Kidney tubule cell (primary cell): ENCODE measurements at places on chromosomes 1 and 21.

DNA sequence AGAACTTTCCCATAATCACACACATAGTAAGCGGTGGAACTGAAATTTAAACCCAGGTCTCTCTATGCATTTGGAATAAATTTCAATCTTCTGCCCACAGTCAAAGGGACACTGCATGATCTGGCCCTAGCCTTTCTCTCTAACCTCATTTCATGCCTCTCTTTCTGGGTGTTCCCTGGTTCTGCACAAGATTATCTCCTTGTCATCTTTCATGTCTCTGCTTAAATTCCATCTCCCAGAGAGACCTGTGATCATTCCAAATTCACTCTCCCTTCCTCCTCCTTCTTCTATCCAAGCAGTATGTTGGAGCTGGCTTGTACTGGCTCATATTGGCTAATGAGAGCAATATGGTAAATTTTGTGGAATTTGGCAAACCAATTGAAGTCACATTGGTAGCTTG lies 22.2 kb downstream of the ETV3L start:
- DNase-seq, result no peak

- no peak for DNase-seq
Measured at GRCh38 chr1:229889031-229889517, 178.0 kb upstream of the GALNT2 start.

DNA sequence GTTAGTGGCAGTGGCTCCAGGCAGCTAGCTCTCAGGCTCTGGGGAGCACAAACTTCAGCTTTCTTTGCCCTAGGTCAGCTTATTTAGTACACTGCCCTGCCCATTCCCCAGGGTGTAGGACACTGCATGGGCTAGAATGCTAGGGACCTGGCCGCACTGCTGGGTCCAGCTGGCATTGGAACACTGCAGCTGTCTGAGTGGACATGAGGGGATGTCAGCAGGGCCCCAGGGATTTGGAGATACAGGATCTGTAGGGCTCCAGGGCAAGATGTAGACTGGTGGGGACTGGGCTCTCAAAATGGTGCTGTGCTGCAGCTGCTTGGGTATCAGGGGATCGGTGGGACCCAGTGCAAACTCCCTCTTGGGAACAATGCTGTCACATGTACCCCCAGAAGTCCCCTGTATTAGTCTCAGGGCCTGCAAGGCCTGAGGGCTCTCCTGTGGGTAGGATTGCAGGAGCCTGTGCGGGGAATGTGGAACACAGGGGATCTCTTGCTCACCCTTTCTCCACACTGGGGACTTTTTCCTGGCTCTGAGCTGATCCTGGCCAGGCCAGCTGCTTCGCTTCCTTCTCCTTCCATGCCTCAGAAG lies 25.2 kb upstream of the TTC22 start:
- DNase-seq, result no peak

DNA sequence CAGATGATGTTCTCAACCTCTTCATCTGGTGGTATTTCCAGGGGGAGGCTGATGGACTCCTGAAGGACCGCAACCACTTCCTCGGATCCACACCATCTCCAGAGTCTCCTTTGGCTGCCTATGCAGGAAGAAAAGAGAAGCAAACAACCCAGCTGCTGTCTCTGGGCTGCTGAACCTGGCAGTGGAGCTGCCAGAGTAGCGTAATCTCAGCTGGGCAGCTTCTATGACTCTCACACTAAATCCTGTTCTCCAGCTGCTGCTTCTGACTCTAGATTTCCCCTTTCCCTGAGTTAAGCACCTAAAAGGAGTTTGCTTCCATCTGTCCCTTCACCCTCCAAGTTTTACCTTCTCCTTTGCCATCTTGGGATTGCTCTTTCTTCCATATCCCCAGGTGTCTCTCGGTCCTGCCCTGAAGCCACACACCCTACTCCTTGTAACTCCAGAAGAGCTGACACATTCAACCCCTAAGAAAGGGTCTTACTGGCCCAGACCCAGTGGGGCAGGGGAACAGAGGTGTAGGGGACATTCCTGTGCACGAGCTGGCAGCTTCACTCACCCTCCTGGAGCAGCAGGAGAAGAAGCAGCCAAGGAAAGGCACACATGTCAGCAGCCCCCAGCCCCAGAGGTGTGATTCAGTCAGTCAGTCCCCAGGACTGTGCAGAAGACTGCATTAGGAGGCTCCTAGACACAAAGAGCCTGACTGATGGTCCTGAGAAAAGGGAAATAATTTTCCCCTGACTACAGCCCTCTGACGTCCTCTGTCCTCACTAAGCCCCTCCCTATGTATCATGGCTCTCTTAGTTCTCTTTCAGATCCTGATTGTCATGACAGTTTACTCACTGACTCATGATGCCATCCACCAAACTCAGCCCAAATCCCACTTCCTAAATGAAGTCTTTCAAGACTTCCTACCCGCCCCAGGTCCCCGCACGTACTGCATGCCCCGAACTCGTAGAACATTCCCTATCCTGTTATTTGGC lies at the start of gene SLAMF9:
SLAMF9 (minus strand) TSS at position 702 of the 980 bp plus-strand sequence; CDS start at position 602, 100 bp downstream.
- no peak for DNase-seq

DNA sequence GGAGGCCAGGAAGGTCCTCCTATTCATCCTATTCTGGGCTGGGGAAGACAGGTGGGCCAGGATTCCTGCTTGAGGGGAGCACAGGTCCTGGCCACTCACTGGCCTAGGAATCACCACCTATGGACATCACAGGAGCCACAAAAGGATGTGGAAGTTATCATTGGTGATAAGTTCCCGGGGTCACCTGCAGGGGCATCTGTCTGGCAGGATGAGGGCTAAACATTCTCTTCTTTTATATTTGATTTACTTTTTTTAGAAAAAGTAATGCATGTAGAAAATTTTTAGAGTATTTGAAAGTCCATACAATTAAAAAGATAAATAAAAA lies 33.2 kb upstream of the KIAA0040 start:
- DNase-seq, result no peak

DNA sequence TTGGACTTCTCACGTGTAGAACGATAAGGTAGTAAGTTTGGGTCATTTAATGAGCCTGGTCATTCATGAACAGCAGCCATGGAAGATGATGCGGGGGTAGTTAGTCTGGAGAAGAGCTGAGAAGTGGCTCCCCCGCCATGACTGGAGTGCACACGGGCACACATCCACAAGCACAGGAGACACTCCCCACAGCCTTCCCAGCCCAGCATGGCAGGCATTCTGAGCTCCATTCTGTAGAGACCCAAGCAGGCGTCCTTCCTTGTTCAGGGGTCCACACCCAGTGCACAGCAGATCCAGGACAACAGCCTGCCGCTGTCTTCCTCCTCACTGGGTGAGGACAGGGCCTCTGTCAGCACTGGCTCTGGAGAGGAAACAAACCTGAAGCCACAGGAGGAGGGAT lies 57.0 kb downstream of the SCCPDH start:
- DNase-seq, result no peak

- no peak for DNase-seq
Measured at GRCh38 chr1:230303069-230303468, 123.1 kb downstream of the PGBD5 start.

DNA sequence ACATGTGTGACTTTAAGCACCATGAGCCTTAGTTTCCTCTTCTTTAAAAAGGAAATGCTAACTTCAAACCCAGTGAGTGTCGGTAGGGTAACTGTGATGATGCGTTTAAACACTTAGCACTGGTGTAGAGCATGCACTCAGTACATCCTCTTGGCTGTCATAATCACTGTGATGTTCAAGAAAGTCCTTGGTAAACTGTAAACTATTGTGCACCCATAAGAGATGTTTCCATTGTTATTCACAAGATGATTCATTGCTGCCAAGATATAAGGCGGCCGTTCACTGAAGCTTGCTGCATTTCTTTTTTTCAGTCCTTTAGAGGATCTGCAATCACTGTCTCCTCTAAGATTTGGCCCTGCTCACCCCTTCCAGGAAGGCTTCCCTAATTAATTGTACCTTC lies 61.8 kb upstream of the DAB1 start:
- DNase-seq, result peak; percentile 87

GRCh38 chr21:44511219-44511937 lies 28.6 kb downstream of the KRTAP10-1 start:
- no peak for DNase-seq

GRCh38 chr1:161970633-161971032 lies 53.0 kb downstream of the OLFML2B start:
- DNase-seq, result no peak

GRCh38 chr1:76303340-76303717 lies 228.8 kb downstream of the ST6GALNAC3 start:
- DNase-seq, result no peak

- no peak for DNase-seq
Measured at GRCh38 chr1:21621761-21622436, 47.3 kb downstream of the RAP1GAP start.

GRCh38 chr1:26593385-26593784 lies 63.8 kb downstream of the RPS6KA1 start:
- DNase-seq, result no peak

- DNase-seq, result peak; percentile 52
Measured at GRCh38 chr1:221723018-221723847, 18.7 kb downstream of the DUSP10 start.

DNA sequence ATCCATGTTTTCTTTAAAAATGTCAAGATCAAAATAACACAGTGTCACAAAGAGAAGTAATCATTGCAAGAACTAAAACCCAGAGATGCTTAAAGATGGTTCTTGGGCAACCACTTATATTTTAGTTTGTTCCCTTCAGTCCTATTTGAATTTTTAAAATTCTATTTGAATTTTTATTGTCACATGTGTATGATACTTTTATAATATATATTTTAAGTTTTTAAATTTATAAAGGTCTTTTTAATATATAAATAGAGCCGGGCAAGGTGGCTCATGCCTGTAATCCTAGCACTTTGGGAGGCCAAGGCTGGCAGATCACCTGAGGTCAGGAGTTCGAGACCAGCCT lies 22.3 kb upstream of the DISC1 start:
- no peak for DNase-seq

DNA sequence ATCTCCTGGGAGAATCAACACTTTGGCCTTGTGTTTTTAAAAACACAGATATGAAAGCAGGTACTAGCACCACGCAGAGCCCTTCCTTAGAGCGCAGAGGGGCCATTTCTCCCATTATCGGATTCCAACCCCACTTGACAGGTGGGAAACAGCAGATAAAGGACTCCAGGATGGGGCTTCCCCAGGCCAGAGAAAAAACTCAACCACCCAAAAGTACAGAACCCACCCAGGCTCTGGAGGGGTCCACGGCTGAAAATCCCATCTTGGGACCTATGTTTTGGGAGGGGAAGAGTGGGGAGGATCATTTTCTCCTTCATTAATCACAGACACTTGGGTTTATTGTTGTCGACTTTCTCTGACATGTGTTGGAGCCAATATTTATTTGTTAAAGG lies 27.1 kb upstream of the COL18A1 start:
- DNase-seq, result no peak

GRCh38 chr1:115465802-115466363 lies 127.8 kb upstream of the NGF start:
- DNase-seq, result no peak

DNA sequence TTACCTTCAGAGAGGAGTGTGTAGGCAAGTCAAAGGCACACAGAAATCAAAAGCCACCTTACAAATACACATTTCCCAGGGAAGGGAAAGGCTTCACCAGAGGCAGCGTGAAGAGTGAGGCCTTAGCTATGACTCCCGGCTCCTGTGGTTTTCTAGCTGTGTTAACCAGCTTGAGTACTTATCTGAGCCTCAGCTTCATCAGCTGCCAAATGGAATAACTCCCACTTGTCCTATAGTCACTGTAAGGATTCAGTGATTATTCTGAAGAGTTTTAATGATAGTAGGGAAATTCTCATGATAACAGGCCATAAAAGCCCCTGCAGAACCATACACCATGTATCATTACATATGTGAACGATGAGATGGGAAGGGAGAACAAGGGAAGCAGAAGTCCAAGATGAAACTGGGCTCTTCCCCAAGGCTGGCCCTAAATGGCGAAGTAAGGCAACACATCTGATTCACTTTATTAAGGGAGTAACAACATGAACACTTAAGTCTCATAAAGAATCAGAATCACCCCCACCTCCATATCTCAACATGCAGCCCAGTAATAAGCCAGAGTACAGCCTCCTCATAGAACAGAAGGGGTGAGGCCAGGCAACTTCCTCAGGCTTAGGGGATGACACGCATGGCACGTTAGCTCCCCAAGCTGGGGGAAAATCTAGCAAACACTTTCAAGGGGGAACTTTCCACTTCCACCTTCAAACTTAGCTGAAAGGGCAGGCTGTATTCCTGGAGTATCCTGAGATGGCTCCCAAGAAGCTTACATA lies 63.7 kb downstream of the SLC66A1 start:
- DNase-seq, result no peak

GRCh38 chr21:46137908-46138307 lies 17.5 kb downstream of the FTCD start:
- no peak for DNase-seq

- DNase-seq, result no peak
Measured at GRCh38 chr1:36508257-36508656, 25.5 kb upstream of the CSF3R start.

- DNase-seq, result peak; percentile 86
Measured at GRCh38 chr1:192979542-192979941, 79.6 kb downstream of the UCHL5 start.

DNA sequence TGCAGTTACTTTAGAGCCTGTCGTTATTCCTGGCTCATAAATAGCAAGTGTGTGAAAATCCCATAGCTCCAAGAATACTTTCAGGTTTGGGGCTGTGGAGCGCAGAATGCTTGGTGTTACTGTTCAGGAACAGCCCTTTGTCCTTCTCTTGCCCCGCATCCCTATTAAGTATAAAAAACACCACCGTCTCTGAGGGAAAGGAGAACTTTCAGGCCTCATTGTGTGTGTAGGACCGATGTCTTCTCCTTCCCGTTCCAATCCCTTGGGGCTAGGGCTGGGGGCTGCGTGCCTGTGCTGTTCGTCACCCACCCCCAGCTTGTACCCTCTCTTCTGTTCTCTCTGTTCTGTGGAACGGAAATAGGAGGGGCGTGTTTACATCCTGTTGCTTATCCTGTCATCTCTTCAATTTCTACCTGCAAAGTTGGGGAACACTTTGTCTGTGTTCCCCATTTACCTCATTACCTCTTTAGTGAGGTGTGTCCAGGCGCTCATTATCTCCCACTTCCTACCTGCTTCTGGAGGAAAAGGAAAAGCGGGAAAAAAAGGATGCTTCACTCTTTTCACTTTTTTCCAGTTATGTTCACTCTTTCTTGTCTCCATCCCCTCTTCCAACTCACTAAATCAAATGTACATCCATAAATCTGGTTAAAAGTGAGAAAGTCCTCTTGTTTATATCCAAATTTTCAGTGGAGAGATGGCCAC lies 788 bp upstream of the TXNIP start:
- peak; percentile 36 for DNase-seq

- DNase-seq, result no peak
Measured at GRCh38 chr1:211732293-211732980, 57.0 kb upstream of the NEK2 start.

DNA sequence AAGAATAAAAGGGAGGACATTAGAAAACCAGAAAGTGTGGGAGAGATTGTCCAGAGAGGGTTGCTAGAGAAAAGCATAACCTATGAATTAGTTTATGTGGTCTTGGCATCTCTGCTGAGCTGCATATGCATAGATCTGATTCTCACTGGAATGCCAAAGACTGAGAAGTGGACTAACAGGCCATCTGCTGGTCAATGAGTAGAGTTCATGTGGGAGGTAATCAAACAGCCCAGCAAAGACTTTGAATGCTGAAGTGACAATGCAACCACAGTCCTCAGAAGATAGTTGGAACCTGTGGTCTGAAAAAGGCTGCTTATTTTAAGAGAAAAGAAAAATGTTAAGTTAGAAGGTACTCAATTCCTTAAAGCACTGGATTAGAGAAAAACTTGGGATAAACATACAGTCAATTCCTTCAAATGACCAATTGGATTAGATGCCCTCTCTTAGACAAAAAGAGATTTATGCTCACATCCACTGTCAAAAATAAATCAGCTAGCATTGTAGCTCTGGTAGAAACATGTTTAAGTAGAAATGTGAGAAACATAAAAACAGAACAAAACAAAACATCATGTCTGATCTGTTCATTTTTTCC lies 382.8 kb downstream of the AMY1C start:
- DNase-seq, result peak; percentile 8
